Fibroblast of skin of right biceps (primary cell): ENCODE measurements at places on chromosomes 5 and 9.

- no peak for DNase-seq
Measured at GRCh38 chr9:135479469-135480052, at the start of gene PPP1R26. PPP1R26 (plus strand) TSS chr9:135479782; CDS start chr9:135484511, 4,729 bp downstream.

- DNase-seq = peak; percentile 95
Measured at GRCh38 chr9:129483415-129484351, 137.2 kb downstream of the C9orf50 start.

- no peak for DNase-seq
Measured at GRCh38 chr9:14323083-14323971, 9.4 kb upstream of the NFIB start.

DNA sequence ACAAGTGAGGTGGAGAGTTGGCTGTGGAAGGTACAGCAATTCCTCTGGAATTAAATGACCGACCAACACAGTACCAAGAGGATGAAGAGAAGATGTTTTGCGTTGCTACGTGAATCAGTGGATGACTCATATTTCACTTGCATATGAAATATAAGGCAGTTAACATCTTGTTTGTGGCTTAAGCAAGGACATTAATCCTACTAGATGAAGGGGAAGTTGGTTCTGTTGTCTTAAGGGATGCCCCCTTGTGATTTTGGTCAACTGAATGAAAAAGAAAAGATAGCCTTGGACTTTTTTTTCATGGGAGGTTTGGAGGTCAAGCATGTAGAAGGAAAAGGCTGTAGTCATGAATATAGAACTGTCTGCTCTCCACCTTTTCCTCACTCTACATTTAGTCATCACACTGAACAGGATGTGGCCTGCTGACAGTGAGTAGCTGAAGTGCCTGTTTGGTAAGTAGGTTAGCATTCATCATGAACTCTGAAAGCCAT is 33.9 kb downstream of the VLDLR start:
- peak; percentile 95 for DNase-seq

- DNase-seq = no peak
Measured at GRCh38 chr9:86891886-86892437, 55.3 kb downstream of the GAS1 start.

- no peak for DNase-seq
Measured at GRCh38 chr9:103545260-103545659, 548.8 kb upstream of the SMC2 start.

GRCh38 chr5:159400476-159400875 is 70.2 kb upstream of the IL12B start:
- DNase-seq = no peak

GRCh38 chr5:148841519-148841918 is 15.1 kb downstream of the ADRB2 start:
- DNase-seq = no peak

DNA sequence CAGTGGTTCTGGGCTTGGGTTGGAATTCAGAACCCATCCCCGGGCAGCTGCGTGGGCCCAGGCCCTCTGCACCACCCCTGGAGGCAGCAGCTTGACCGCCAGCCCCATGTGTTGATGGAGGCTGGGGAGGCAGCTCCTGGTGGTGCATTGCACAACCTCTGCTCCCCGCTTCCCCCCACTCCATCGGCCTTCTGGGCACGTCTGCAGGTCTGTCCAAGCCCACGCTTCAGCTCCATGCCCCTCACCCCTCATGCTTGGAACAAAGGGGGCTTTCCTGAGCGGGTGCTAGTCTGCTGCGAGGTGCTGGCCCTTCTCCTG is 1.4 kb downstream of the NCS1 start:
- DNase-seq = no peak

- no peak for DNase-seq
Measured at GRCh38 chr9:114930056-114930812, at the start of gene TNFSF8. TNFSF8 (minus strand) TSS chr9:114930591; CDS start chr9:114930303, 288 bp downstream.

GRCh38 chr9:98368366-98369065 is 113.1 kb upstream of the TBC1D2 start:
- no peak for DNase-seq

DNA sequence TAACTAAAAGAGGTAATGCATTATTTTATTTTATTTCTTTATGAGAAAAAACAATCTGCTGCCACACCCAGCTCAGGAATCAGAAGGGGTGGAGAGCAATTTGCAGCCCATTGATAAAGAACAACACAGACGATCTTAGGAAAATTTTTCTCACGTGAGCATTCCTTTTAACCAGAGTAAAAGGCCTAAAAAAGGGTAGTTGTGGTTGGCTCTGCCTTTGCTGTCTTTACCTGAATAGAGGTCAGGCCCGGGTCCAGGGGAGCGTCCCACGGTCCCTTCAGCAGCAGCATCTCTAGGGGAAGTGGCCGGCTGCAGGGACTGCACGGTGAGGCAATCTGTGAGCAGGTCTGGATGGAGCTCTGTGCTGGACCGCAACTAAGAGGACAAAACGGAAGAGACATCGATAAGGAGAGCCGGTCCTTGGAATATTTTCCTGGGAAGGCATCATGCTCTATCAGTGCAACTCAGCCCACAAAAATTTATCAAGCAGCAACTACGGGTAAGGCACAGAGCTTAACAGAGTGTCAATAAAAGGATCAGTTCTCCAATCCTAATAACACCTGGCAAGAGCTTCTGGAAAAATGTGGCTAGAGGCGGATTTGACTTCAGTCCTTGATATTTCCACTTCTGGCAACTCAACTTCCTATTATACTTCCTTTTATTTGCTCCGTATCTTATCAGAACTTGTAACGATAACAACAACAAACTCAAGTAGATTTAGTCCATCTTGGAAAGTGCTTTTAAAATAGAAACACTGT is 372.8 kb upstream of the RFX3 start:
- no peak for DNase-seq
